ENCODE measurements at places on chromosomes 3 and 15.

GRCh38 chr3:173823911-173824460, 426.4 kb downstream of the NLGN1 start:
- peak; percentile 14 for DNase-seq

- no peak for DNase-seq
Observed at GRCh38 chr3:105610473-105610872, 243.8 kb downstream of the ALCAM start.

DNA sequence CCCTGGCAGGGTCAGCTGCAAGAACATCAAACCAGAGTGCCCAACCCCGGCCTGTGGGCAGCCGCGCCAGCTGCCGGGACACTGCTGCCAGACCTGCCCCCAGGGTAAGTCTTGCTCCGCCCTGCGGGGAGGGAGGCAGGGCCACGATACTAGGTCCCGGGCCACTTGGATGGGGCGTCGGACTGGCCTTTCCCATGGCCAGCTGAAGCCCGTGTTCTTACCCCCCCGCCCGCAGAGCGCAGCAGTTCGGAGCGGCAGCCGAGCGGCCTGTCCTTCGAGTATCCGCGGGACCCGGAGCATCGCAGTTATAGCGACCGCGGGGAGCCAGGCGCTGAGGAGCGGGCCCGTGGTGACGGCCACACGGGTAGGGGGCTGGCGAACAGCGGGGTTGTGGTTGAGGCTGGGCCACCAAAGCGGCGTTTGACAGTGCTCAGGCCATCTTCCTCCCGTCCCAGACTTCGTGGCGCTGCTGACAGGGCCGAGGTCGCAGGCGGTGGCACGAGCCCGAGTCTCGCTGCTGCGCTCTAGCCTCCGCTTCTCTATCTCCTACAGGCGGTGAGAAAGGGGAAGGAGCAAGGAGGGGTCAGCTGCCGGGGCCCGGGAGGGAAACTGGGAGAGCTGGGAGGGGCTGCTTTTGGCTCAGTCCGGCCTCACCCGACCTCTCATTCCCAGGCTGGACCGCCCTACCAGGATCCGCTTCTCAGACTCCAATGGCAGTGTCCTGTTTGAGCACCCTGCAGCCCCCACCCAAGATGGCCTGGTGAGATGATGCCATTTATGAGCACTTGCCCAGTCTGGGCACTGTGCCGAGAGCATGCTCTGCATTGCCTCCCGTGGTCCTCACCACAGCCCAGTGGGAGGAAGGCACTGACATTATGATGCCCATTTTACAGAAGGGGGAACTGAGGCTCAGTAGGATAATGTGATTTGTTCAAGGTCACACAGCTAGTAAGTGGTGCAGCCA, 1.7 kb downstream of the CHRD start:
- no peak for DNase-seq

GRCh38 chr3:52385157-52385556, 59.7 kb downstream of the SEMA3G start:
- DNase-seq = peak; percentile 44

DNA sequence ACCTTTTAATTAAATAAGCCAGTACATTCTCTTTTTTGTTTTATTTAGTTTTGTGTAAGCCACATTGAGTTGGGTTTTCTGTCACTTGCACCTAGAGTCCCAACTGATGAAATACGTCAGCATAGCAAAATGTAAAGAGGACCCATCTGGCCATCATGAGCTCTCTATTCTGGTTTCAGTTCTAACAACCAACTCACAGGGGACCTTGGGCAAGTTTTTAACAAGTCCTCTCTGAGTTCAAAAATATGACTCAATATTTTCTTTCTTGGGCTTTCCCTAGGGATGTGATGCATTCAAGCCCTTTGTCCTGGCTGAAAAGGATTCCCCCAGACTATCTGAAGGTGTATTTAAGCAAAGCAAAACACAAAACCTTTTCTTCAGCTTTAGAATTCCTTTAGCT, 32.9 kb downstream of the PLCH1 start:
- peak; percentile 8 for DNase-seq

- peak; percentile 2 for DNase-seq
Observed at GRCh38 chr3:191762323-191762960, 301.5 kb downstream of the PYDC2 start.

GRCh38 chr3:111819927-111820326, 39.1 kb upstream of the PHLDB2 start:
- DNase-seq = no peak

DNA sequence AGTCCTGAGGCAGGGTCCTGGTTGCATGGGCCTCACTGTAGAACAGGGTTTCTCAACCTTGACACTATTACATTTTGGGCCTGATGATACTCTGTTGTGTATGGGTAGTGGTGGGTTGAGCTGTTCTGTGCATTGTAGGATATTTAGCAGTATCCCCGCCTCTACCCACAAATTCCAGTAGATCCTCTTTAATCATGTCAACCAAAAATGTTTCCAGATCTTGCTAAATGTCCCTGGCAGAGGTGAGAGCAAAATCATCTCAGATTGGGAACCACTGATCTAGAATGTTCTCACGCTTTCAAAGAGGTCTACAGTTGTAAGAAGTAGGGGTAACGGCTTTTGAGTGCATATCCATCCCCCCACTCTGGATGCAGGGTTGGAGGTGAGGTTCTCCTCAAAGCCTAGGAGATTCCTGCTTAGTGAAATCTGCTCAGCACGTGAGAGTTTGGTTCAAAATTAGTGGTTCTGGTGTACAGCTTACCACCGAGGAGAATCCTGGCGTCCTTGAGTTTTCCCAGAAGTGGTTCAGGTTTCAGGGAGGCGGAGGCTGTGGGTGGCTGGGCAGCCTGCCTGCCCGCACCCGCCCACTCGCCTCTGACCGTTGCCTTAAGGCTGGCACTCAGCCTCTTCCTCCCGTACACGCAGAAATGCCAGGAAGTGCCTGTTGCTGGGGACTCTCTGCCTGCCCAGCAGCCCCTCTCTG, 5.3 kb downstream of the ACVR2B start:
- peak; percentile 77 for DNase-seq

- no peak for DNase-seq
Observed at GRCh38 chr3:63043631-63044030, 168.4 kb upstream of the CADPS start.

GRCh38 chr3:129314386-129315222, 35.9 kb downstream of the HMCES start:
- DNase-seq = peak; percentile 93

DNA sequence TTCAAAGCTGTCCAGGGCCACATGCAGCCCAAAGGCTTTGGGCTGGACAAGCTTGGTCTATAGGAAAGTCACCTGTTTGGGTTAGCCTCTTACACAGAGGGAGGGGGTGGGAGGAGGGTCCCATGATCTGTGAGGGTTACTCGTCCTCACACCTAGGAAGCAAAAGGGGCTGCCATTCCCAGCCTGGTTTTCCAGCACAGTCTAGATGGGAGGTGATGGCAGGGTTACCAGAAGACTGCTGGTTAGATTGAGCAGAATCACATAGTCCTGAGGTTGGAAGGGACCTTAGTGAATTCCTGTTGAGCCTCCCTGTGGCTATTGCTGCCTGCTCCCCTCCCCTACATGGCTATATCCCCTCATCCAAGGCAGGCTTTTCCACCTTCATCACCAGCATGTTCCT, 101.8 kb downstream of the SEMA5B start:
- no peak for DNase-seq

- no peak for DNase-seq
Observed at GRCh38 chr3:135228201-135228600, 433.1 kb downstream of the EPHB1 start.

DNA sequence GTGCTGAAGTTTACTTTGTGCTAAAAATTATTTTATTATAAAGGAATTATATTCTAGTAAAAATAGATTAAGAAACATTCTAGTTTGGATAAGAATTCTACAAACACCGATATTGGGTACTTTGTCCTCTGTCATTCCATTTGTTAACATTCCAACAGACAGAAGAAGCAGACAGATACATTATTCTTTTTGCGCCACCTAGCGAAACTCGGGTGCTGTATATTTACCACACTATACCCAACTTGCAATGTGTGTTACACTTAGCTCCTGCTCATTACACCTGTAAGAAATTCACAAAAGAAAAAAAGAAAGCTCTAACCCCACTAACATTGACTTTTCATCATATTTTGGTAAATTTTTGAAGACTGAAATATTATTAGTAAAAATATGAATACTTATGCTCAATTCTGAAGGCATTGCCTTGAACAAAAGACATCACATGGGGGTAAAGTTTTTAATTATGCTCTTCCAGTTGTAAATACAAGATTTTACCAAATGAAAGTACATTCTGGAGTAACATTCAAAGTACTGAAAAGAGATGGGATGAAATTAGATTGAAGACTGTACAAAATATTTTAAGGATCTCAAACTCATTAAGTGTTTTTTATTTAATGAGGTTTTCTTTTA, 136.5 kb upstream of the MLF1 start:
- DNase-seq = peak; percentile 44

All from AG08395 (cell line).